ENCODE measurements at places on chromosomes 7 and 10. TPM values are rescaled to one million over a fixed set of nuclear protein-coding genes. Genes with fewer than 3 reads are reported as not detected.
A peak's percentile ranks its signal among the peaks of the same experiment; 100 is the strongest.

RGS10 gene
- 7.6 TPM for total RNA-seq

ADRA2A gene
- total RNA-seq = 40.3 TPM

ARHGEF5 gene
- 5.4 TPM for total RNA-seq

MMD2 gene
- total RNA-seq = not detected

SOSTDC1 gene
- 0.62 TPM for total RNA-seq

FAM24B gene
- total RNA-seq = 2.5 TPM

KDM7A gene
- total RNA-seq = 5.4 TPM

ACTR3C gene
- total RNA-seq = 5.1 TPM

SPDYE8 gene
- not detected for total RNA-seq

CPA2 gene
- 3.6 TPM for total RNA-seq

ACSL5 gene
- total RNA-seq = 13.9 TPM

- no peak overlapping the region for H3K4me3 ChIP-seq
- no peak for DNase-seq
- no peaks in the 10 kb centered on the region for H3K36me3 ChIP-seq
- peaks cover 5% of the 10 kb centered on the region for H3K4me1 ChIP-seq
- no peak overlapping the region for H3K27ac ChIP-seq
Measured at GRCh38 chr10:13955409-13956068, 368.8 kb downstream of the PRPF18 start.

DNA sequence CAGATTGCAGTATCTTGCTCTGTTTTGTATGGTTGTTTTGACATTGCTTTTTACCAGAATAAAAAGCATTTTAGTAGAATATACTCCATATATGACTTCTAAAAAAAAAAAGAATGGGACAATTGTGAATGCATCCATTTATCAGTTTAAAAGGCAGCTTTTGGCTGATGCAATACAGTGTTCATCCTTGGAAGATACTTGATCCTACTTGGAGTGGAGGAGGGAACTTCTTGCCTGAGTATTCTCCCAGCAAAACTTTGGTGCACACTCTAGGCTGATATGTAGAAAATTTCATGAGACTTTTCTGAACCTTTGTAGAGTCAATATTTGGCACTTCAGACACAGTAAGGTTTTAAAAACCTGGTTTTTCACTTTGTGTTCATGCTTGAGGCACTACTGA is 40.2 kb downstream of the WDR11 start:
- no peaks in the 10 kb centered on the region for H3K36me3 ChIP-seq
- H3K4me1 ChIP-seq = no peaks in the 10 kb centered on the region
- no peak overlapping the region for H3K27ac ChIP-seq
- no peak overlapping the region for H3K4me3 ChIP-seq
- no peak for DNase-seq
- no peaks in the 10 kb centered on the region for H3K27me3 ChIP-seq

GRCh38 chr7:17942231-17942630 is 1.9 kb upstream of the SNX13 start:
- peaks cover 1% of the 10 kb centered on the region for H3K4me1 ChIP-seq
- DNase-seq = no peak
- H3K27me3 ChIP-seq = no peaks in the 10 kb centered on the region
- no peak overlapping the region for H3K4me3 ChIP-seq

DNA sequence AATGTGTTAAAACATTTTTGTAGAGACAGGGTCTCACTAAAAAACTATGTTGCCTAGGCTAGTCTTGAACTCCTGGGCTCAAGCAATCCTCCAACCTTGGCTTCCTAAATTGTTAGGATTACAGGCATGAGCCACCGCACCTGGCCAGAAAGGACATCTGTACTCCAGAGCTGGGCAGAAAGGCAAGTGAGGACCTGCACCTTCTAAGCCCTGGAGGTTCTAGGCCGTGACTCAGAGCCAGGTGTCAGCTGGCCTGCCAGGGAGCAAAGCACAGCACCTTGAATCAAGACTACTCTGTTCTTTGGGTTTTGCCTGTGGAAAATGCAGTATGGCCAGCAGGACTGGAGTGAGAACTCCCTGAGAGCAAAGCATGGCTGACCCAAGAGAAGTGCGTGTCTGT is 396.5 kb downstream of the ADRA2A start:
- no peak overlapping the region for H3K27ac ChIP-seq
- DNase-seq = no peak
- no peaks in the 10 kb centered on the region for H3K27me3 ChIP-seq
- H3K4me1 ChIP-seq = no peaks in the 10 kb centered on the region
- H3K36me3 ChIP-seq = no peaks in the 10 kb centered on the region

DNA sequence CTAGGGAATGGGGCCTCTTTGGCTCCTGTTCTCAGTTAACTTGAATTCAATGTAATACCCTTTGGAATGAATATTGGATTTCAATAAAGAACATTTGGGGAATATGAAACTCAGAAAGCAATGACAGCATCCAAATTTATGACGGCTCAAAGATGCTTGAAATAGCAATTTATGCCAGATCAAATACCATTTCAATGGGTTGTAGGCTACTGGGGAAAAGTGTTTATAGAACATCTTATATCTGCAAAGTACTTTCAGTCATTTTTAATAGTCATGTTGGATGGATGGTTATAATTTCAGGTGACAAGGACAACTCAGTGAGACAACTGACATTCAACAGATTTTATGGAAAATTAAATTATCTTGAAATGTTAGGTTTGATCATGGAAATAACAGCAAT is 772.7 kb downstream of the PHTF2 start:
- no peaks in the 10 kb centered on the region for H3K27me3 ChIP-seq
- no peaks in the 10 kb centered on the region for H3K4me1 ChIP-seq
- H3K27ac ChIP-seq = no peak overlapping the region
- no peak for DNase-seq

GRCh38 chr7:143280160-143280559 is 4.6 kb upstream of the TMEM139 start:
- no peaks in the 10 kb centered on the region for H3K27me3 ChIP-seq
- DNase-seq = no peak
- peaks cover 3% of the 10 kb centered on the region for H3K4me1 ChIP-seq
- H3K27ac ChIP-seq = no peak overlapping the region
- no peak overlapping the region for H3K4me3 ChIP-seq

- H3K36me3 ChIP-seq = no peaks in the 10 kb centered on the region
- peak; percentile 73 for DNase-seq
- no peak overlapping the region for H3K4me3 ChIP-seq
- H3K27ac ChIP-seq = peak overlapping the region; percentile 65
Measured at GRCh38 chr7:130994378-130995115, 260.5 kb upstream of the KLF14 start.

DNA sequence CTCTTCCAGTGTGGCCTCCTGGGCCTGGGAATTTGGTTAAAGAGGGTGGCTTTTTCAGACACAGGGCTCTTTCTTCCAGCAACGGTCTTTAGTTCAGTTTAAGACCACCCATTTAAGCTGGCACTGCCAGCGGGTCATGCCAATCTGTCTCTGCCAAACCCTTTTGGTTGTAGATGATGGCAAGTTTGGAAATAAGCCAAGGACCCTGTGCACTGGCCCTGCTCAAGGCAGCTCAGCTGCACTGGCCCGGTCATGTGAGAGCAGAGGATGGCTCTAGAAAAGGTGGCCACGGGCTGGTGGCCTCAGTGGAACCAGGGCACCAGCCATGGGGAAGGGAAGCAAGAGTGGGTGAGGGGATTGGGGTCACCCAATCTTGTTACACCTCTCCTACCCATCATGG is 294.1 kb downstream of the GLRX3 start:
- no peaks in the 10 kb centered on the region for H3K36me3 ChIP-seq
- H3K27ac ChIP-seq = no peak overlapping the region
- no peak overlapping the region for H3K4me3 ChIP-seq
- no peak for DNase-seq
- no peaks in the 10 kb centered on the region for H3K4me1 ChIP-seq
- H3K27me3 ChIP-seq = no peaks in the 10 kb centered on the region

- peak overlapping the region; percentile 55 for H3K4me3 ChIP-seq
- H3K27me3 ChIP-seq = no peaks in the 10 kb centered on the region
- peak overlapping the region; percentile 85 for H3K27ac ChIP-seq
- H3K36me3 ChIP-seq = no peaks in the 10 kb centered on the region
Measured at GRCh38 chr10:28533571-28534304, 820 bp downstream of the WAC start.

- H3K4me3 ChIP-seq = no peak overlapping the region
- no peaks in the 10 kb centered on the region for H3K27me3 ChIP-seq
- no peak for DNase-seq
- H3K4me1 ChIP-seq = no peaks in the 10 kb centered on the region
Measured at GRCh38 chr7:145698526-145699262, 417.9 kb upstream of the CNTNAP2 start.

DNA sequence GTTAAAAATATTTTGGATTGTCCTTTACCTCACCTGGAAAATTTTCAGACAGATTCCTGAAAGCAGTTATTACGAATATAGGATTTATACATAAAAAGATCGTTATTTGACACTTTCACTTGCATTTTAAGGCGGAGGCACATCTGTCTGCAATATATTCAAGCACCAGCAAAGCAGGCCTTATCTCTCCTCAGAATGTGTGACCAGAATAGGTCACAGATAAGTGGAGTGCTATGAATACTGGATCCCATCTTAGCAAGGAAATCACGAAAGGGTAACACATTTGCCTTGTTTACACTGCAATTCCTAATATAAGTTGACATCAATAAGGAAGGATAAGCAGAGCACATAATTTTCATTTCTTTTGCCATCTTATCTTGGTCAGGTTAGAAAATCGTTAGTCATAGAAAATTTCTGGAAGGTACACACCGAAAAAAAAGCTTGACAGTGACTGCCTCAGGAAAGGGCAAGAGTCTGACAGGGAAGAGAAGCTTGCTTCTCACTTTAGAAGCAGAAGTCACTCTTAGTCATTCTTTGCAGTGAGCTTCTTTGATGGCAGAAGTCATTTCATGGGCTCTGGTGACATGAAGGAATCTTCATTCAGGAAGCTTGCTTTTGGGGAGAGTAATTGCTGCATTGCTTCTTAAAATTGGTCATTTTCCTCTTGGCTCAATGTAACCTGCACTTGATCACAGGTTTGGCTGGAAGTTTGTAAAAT is 98.1 kb upstream of the STK17A start:
- no peak overlapping the region for H3K4me3 ChIP-seq
- no peaks in the 10 kb centered on the region for H3K4me1 ChIP-seq
- no peaks in the 10 kb centered on the region for H3K27me3 ChIP-seq
- DNase-seq = no peak

GRCh38 chr10:130340816-130341215 is 204.6 kb downstream of the GLRX3 start:
- H3K4me3 ChIP-seq = no peak overlapping the region
- no peaks in the 10 kb centered on the region for H3K27me3 ChIP-seq
- no peak for DNase-seq

- H3K4me1 ChIP-seq = no peaks in the 10 kb centered on the region
- no peak overlapping the region for H3K27ac ChIP-seq
- no peaks in the 10 kb centered on the region for H3K27me3 ChIP-seq
- no peak overlapping the region for H3K4me3 ChIP-seq
- no peaks in the 10 kb centered on the region for H3K36me3 ChIP-seq
- no peak for DNase-seq
Measured at GRCh38 chr7:131425992-131426391, 98.3 kb downstream of the MKLN1 start.

DNA sequence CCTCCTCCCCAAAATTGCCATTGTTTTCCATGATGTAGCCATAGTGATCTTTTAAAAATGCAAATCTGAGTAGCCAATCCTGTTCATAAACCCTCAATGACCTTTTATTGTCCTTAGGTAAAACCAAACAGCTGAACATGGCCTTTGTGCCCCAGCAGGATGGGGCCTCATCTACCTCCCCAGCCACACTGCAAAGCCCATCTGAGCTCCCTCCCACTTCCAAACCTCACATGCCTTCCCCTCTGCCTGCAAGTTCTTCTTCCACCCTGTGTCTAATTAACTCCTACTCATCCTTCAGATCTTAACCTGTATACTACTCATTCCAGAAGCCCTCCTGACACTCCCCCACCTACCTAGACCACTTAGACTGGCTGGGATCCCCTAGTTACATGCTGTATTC is 178.8 kb upstream of the NPVF start:
- H3K4me1 ChIP-seq = no peaks in the 10 kb centered on the region
- no peaks in the 10 kb centered on the region for H3K27me3 ChIP-seq

DNA sequence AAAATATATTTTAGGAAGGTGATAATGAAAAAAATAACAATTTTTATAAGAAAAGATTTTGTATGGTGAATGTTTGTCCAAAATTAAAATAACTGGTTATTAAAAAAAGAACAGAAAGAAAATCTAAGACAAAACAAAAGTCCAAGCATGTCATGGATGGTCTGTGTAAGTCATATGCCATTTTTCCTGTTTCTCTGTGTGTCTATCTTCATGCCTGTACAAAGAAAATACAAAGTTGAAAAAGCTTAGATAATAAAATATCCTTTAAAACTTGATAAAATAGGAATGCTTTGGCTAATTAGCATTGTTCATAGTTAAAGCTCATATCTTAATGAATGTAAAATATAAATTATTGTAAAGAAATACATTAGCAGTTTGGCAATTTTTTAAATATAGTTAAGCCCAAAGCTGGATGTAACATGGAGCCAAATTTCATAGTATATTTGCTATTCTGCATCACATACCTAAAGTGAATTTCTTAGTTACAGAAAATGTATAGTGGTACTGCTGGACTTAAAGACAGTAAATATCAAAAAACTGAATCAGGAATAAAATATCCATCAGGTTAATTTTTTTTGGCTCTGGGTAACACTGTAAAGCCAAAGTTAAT is 661.1 kb downstream of the PCDH15 start:
- no peaks in the 10 kb centered on the region for H3K4me1 ChIP-seq
- no peak overlapping the region for H3K27ac ChIP-seq
- DNase-seq = no peak
- H3K4me3 ChIP-seq = no peak overlapping the region
- no peaks in the 10 kb centered on the region for H3K27me3 ChIP-seq
- no peaks in the 10 kb centered on the region for H3K36me3 ChIP-seq

- peak; percentile 44 for DNase-seq
- no peaks in the 10 kb centered on the region for H3K27me3 ChIP-seq
- H3K4me3 ChIP-seq = peak overlapping the region; percentile 22
- H3K27ac ChIP-seq = no peak overlapping the region
- no peaks in the 10 kb centered on the region for H3K4me1 ChIP-seq
- no peaks in the 10 kb centered on the region for H3K36me3 ChIP-seq
Measured at GRCh38 chr7:42843205-42843800, 68.6 kb downstream of the C7orf25 start.

- peaks cover 5% of the 10 kb centered on the region for H3K4me1 ChIP-seq
- no peaks in the 10 kb centered on the region for H3K27me3 ChIP-seq
- no peak for DNase-seq
- H3K36me3 ChIP-seq = no peaks in the 10 kb centered on the region
Measured at GRCh38 chr7:128036226-128036940, 5.1 kb upstream of the LRRC4 start.

DNA sequence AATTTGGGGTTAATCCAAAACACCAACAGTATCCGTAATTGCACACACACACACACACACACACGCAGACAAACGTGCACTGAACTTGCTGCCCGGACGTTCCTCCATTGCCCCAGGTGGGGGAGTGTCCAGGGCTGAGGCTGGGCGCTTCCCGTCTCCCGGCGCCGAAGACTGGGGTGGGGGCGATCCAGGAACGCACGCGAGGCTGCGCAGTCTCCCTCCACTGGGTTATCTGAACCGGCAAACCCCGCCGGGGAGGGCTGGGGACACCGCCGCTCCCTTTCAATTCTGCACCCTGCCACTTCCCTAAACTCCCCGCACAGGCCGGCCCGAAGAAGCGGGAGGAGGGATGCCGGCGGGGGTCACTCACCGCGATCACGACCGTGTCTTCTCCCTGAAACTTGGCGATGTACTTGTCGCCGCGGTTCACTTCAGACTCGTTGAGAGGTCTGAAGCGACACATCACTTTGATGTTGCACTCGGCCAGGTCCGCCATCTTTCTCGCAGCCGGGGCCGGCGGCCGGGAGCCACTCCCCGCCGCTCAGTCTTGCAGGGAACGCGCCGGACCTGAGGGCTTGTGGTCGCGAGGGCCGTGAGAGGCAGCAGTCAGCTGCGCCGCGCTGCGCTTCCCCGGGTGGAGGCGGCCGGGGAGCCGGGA is 618 bp downstream of the KIF5B start:
- peaks cover 6% of the 10 kb centered on the region for H3K4me1 ChIP-seq
- H3K4me3 ChIP-seq = peak overlapping the region; percentile 97
- H3K27me3 ChIP-seq = no peaks in the 10 kb centered on the region
- peak; percentile 54 for DNase-seq

Measured in ovary (tissue), 10 donors.